ENCODE measurements at places on chromosomes 1 and 21.

- no peaks in the 10 kb centered on the region for H3K36me3 ChIP-seq
- peaks cover 27% of the 10 kb centered on the region for H3K4me1 ChIP-seq
- H3K27ac ChIP-seq: peak overlapping the region; percentile 72
- H3K4me3 ChIP-seq: no peak overlapping the region
Observed at GRCh38 chr1:1680912-1681273, 11.7 kb downstream of the SLC35E2B start.

- no peak for DNase-seq
- peaks cover 4% of the 10 kb centered on the region for H3K4me1 ChIP-seq
- H3K27ac ChIP-seq: no peak overlapping the region
- H3K27me3 ChIP-seq: peaks cover 24% of the 10 kb centered on the region
- H3K4me3 ChIP-seq: no peak overlapping the region
Observed at GRCh38 chr21:41589620-41590175, 81.7 kb upstream of the TMPRSS2 start.

- no peaks in the 10 kb centered on the region for H3K36me3 ChIP-seq
- DNase-seq: no peak
- no peak overlapping the region for H3K27ac ChIP-seq
- no peak overlapping the region for H3K4me3 ChIP-seq
- H3K4me1 ChIP-seq: no peaks in the 10 kb centered on the region
Observed at GRCh38 chr1:54007613-54008012, 10.4 kb downstream of the LDLRAD1 start.

DNA sequence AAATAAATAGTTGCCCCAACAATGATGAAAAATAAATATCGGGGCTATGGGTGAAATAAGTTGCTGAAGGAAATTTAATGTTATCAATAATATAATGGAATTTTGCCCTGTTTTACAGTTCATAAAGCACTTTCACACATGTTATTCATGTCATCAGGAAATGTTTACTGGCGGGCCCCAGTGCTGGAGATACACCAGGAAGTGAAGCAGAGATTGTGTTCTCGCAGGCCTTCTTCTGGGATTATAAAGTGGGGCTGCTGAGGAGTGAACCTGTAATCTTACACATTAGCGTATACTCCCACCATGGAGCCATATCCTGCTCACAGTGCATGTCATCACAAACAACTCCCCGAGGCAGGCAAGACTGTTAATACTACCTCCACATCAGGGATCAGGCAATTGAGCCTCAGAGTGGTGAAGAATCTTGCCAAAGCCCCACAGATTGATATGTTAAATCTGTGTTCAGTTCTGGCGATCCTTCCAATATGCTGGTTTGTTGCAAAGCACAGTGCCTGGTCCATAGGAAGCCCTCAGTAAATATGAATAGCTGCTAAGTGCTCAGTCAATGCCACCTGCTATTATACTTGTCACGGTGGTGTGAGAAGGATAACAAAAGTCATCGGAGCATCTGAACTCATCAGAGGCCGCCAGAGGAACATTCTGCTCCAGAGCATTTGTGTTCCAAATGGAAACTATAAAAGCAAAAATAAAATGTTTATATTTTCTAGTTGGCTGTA is 104.4 kb upstream of the UBE2U start:
- no peak overlapping the region for H3K27ac ChIP-seq
- H3K4me3 ChIP-seq: no peak overlapping the region
- H3K4me1 ChIP-seq: no peaks in the 10 kb centered on the region
- H3K27me3 ChIP-seq: peaks cover 22% of the 10 kb centered on the region

DNA sequence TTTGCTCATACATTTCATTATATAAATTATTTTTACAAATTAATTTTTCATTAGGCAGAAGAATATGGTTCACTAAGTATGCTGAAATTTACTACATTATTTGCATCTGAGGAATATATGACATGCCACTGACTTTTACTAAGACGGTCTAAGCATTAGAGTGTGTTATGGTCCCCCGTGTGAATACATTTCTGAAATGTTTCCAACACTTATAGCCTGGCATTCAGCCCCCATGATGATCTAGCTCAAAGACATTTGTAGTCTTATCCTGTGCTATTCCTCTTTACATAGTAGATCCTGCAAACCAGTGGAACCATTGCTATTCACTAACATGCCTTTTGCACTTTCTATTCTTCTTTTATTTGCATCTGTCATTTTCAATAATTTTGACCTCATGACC is 1878.0 kb downstream of the MRPL39 start:
- no peak for DNase-seq
- H3K27me3 ChIP-seq: no peaks in the 10 kb centered on the region
- H3K4me3 ChIP-seq: no peak overlapping the region
- no peaks in the 10 kb centered on the region for H3K36me3 ChIP-seq
- no peaks in the 10 kb centered on the region for H3K4me1 ChIP-seq

DNA sequence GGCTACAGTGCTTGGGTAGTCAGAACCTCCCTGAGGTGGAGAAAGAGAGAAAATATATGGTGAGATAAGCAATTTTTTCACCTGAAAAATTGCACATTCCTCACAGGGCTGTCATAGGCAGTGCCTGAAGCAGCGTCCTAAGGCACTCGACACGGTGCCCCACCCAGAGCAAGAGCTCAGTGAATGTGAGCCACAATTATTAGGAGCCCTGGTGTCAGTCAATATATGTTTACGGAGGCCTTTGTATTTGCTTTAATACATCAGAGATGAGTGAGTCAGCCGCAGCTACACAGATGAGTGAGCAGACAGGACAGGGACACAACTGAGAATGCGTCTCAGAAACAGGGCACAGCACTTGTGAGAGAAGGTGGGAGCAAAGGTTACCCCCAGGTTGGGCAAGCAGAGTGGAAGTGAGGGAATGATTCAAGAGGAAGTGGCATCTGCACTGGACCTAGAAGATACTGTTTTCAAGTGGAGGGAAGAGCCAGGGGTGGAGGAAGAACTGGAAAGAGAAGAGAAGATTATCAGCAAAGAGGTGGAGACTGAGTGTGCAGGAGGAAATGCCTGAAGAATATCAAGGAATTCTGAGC is 5.2 kb upstream of the PIGC start:
- H3K27ac ChIP-seq: peak overlapping the region; percentile 83
- no peak for DNase-seq
- peaks cover 33% of the 10 kb centered on the region for H3K4me1 ChIP-seq
- H3K27me3 ChIP-seq: peaks cover under 1% of the 10 kb centered on the region
- H3K4me3 ChIP-seq: no peak overlapping the region
